HCEC 1CT (cell line): ENCODE measurements at places on chromosomes 2 and 18.
A peak's percentile ranks its signal among the peaks of the same experiment; 100 is the strongest.

GRCh38 chr2:103293067-103293741 lies 531.4 kb downstream of the TMEM182 start:
- no peak for DNase-seq

GRCh38 chr2:204199357-204199756 lies 262.8 kb downstream of the ICOS start:
- no peak for DNase-seq

- peak; percentile 65 for DNase-seq
Measured at GRCh38 chr2:14257801-14258507, 374.6 kb upstream of the LRATD1 start.

- DNase-seq: peak; percentile 1
Measured at GRCh38 chr18:69590150-69590549, 189.5 kb downstream of the DOK6 start.

DNA sequence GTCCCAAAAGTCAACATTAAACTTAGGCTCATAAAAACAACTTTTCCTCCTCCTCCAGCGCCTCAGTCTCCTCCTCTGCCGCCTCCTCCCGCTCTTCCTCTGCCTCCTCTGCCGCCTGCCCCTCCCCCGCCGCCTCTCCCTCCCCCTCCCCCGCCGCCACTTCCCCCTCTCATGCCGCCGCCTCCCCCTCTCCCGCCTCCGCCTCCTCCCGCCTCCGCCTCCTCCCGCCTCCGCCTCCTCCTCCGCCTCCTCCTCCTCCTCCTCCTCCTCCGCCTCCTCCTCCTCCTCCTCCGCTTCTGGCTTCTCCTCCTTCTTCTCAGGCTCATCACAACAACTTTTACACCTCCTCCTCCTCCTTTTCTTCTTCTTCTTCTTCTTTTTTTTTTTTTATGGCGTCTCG lies 599.9 kb downstream of the TMEM182 start:
- no peak for DNase-seq

- DNase-seq: no peak
Measured at GRCh38 chr2:230934231-230935129, 9.4 kb upstream of the GPR55 start.

GRCh38 chr2:129396980-129397599 lies 582.4 kb upstream of the RAB6C start:
- no peak for DNase-seq

- no peak for DNase-seq
Measured at GRCh38 chr18:73340135-73340977, 472.6 kb upstream of the NETO1 start.

DNA sequence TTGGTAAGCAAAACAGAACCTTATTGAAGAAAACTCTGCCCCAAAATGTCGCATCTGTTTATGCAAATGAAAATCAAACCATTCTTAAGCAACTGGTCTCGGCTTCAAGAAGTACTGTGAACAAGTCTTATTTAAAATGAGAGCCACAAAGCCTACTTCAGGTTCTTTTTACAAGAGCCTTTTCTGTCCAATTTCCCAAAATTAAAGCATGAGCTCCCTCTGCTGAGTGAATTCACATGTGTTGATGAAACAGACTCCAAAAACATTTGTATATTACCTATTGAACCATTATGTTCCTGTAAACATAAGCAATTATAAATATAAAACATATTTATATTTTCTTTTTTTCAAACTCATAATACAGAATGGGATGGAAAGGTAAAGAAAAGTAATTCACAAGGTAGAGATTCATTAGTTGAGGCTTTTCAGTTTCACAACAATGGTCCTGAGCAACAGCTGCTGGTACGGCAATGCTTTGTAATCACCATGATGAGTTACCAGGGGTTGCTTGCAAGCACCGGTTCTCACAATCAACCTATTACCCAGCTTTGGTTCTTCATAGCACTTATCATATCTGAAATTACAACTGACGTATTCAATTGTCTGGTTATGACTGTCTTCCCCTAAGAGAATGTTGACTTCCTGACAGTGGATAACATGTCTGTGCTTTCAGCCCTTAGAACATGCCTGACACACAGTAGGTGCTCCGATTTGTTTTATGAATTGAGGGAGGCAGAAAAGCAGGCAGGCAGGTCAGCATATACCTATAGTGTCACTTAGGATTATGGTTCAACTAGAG lies 108.4 kb upstream of the BZW1 start:
- peak; percentile 61 for DNase-seq

DNA sequence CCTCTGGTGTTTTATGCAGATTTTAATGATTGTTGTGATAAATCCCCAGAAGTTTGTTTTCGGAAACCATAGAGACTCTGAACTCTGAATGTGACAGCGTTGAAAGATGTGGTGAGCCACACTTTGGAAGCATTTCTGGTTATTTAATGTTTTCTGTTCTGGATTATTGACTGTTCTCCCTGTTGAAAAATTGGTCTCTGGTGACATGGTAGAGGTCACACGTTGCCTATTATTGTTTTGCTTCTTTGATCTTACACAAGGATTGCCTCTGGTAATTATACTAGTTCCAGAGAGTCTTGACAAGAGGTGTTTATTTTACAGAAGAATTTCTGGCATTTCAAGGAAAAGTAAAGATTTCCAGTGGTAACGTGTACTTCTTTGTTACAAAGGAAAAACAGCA lies 127.1 kb downstream of the GREB1L start:
- DNase-seq: no peak
